ENCODE measurements at places on chromosomes 13 and 19. TPM values are rescaled to one million over a fixed set of nuclear protein-coding genes. Genes with fewer than 3 reads are reported as not detected.

- H3K36me3 ChIP-seq, result no peaks in the 10 kb centered on the region
- no peak overlapping the region for H3K4me3 ChIP-seq
- H3K27me3 ChIP-seq, result no peaks in the 10 kb centered on the region
- no peak overlapping the region for H3K27ac ChIP-seq
These were observed 195.8 kb upstream of the KLF12 start for GRCh38 chr13:74329962-74330361.

GRCh38 chr19:41219924-41220567 lies 1.0 kb downstream of the AXL start:
- no peak overlapping the region for H3K4me3 ChIP-seq
- H3K27ac ChIP-seq, result no peak overlapping the region
- no peak for DNase-seq
- no peaks in the 10 kb centered on the region for H3K36me3 ChIP-seq

Gene KLF2
- total RNA-seq, result 437 TPM

Gene CPB2
- total RNA-seq, result not detected
